ENCODE measurements at places on chromosomes 4 and X.

GRCh38 chr4:110087070-110087708, 111.2 kb downstream of the ELOVL6 start:
- peak; percentile 80 for DNase-seq

DNA sequence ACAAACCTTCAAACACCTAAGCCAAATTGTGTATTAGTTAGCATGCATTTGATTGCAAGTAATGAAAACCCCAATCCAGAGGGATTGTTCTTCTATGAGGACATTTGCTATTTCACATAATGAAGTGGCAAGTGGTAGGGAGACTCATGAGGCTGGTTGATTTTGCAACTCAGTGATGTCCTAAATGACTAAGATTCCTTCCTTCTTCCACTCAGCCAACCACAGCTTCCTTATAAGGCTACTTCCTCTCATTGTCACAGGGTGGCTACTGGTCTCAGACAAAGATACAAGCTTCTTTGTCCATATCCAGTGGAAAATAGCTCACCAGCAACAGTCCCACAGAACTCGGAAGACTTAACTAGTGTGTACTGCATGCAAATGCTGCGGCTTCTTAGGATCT, 5.3 kb upstream of the OTC start:
- DNase-seq, result peak; percentile 25

- DNase-seq, result no peak
Measured at GRCh38 chr4:20019310-20020015, 232.2 kb upstream of the SLIT2 start.

DNA sequence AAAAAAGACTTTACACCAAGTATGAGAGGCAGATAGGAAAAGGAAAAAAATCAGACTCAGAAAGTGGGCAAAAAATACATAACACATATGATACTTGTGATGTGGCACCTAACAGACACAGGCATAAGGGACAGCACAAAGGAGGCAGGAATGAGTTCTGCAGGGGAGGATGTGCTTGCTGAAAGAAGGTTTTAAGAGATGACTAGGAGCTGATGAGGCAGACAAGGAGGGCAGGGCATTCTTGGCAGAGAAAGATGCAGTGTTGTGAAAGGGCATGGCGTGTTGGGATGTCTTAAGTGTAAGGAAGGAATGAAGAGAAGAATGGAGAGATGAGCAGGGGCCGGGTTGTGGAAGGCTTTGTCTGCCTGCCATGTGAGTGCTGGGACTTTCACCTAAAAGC, 49.7 kb upstream of the TMEM154 start:
- peak; percentile 50 for DNase-seq

All from AG09309 (cell line).